Transverse colon (tissue), 4 donors: ENCODE measurements at places on chromosomes 13 and 19. TPM values are rescaled to one million over a fixed set of nuclear protein-coding genes. Genes with fewer than 3 reads are reported as not detected.

CYP4F2 gene
- 40.8 TPM for total RNA-seq

CERS1 gene
- not detected for total RNA-seq

VRK3 gene
- total RNA-seq: 67.7 TPM

DNA sequence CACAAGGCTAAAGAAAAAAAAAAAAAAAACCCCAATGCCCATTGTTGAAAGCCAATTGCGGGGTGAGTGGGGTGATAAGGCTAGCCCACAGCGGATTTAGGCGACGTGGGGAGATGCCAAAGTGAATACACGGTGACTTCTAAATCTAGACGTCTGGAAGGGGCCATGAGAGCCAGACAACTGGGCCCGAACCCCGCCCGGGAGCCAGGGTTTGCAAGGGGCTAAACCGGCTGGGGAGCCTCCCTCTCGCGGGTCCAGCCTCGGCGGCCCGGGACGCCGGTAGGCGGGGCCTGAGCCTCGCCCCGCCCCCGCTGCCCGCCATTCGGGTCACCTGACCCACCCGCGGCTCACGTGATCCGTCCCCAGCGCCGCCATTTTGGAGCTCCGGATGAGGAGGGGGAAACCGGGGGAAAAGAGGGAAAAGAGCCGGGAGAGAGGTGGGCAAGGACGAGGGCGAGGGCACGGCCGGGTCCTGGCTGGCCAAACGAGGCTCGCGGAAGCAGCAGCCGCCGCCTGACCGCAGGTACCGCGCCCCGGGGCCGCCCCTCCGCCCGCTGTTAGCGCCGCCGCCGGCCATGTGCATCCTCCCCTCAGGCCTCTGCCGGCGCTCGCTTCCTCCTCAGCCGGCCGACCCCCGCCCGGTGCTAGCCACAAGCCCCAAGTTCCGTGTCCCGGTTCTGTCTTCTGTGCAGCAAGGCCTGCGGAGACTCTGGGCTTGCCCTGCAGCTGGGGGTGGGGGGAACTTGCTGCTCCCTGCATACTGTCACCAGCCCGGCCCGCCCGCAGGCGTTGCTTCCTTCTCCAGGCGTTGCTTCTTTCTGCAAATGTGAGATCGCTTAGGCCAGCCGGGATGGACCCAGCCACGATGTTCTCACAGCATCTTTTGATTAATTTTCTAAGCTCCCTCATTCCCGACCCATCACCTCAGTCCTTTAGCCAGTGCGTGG lies at the start of gene ZNF507:
Gene ZNF507 (plus strand): TSS at position 350 of the 947 bp plus-strand sequence. CDS start 7,221 bp downstream, outside the sequence.
- peak; percentile 85 for DNase-seq

DNA sequence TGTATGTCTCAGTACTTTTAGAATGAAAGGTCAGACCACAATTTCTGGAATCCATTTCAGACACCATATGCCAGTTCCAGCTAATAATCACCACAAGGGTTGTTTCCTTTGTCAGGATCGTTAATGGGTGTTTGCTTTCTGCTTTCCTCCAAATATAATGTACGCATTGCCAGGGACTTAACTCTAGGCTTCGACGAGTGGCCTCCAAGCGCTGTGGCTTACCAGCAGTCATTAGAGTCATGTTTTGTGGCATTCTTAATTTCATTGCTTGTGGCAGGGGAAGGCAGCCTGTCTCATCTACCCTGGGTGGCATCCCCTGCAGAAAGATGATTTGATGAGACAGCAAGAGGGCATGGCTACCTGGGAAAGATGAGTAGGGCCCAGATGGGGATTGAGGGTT lies 22.5 kb downstream of the SAFB start:
- no peak for DNase-seq

APOC4 gene
- total RNA-seq: not detected

- DNase-seq: no peak
Measured at GRCh38 chr19:13206587-13206986, 56.4 kb downstream of the IER2 start.

- no peak for DNase-seq
Measured at GRCh38 chr19:3868770-3869456, at the start of gene ZFR2. TSS of gene ZFR2 (minus strand) at chr19:3869038. CDS start at chr19:3869017, 21 bp downstream.

CNFN gene
- total RNA-seq: not detected

CABP5 gene
- total RNA-seq: not detected

ZNF813 gene
- 3.8 TPM for total RNA-seq

DNA sequence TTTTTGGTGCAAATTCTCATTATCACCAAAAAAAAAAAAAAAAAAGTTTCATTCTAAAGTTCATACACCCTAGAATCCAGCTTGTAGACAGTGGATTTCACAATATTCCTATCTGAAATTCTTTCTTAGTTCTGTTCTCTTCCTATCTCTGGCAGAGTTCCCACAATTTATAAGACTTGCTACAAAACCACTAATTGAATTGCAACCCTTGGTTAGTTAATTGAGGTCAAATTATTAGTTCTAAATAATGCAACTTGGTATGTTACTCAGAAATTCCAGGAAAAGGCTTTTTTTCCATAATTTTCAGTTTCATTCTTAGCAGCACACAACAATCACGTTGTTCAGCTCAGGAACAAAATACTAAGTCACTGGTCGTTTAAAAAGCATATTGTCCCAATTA lies 58.5 kb downstream of the SPATA13 start:
- no peak for DNase-seq

DNA sequence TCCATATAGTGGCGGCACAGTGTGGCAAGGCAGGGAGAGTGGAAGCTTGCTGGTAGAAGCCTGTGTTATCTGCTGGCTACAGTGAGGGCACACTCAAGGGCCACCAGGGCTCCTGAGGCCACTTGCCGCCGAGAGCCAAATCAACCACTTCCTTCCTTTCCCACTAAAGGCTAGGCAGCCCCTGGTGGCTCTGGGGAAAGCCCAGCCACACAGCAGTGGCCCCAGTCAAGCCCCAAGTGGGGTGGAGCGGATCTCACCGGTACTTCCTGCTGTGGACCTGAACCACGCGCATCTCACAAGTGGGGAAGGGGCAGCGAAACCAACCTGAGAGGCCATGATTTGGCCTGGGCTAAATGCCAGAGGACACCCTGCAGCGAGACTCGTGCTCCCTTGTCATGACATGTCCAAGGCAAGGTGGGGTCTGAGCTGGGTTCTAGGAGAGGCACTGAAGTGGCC lies 21.9 kb upstream of the SLC35E1 start:
- DNase-seq: peak; percentile 49

DNA sequence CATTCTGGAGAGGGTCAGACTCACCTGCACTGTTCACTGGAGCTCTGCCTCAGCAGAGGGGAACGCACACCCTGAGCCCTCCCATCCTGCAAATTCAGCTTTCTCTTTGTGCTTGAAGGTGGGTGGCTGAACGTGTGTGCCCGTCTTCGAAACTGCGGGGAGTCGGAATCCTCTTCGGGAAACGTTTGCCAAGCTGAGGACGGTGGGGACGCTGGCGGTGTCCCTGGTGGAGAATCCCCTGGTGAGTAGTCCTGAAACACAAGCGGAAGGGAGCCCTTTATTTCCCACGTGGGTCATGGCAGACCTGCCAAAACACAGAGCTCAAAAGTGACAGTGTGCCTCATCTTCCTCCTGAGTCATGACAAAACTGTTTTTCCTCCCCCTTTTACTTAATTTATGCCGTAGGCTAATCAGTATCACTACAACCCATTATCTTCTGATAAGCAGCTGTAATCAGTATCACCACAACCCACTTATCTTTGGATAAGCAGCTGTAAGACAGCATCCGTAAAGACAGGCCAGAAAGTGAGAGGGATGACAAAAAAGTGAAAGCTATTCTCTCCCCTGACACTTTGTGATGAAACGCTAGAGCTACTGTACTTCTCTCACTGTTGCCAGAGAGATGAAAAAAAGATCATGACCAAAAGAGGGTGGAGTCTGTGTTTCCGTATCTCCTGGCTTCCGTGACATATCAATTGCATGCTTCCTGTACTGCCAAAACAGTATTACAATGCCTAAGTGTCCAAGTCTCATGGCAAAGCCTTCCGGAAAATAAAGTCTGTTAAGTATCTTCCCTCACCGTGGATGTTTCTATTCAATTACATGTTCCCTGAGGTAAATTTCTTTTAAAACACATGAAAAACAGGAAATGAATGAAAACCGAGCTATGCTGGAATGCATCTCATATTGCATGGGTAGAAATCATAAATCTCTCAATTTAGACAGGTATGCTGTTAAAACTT lies 155.5 kb downstream of the TBC1D4 start:
- no peak for DNase-seq

PRKCG gene
- total RNA-seq: not detected

DNA sequence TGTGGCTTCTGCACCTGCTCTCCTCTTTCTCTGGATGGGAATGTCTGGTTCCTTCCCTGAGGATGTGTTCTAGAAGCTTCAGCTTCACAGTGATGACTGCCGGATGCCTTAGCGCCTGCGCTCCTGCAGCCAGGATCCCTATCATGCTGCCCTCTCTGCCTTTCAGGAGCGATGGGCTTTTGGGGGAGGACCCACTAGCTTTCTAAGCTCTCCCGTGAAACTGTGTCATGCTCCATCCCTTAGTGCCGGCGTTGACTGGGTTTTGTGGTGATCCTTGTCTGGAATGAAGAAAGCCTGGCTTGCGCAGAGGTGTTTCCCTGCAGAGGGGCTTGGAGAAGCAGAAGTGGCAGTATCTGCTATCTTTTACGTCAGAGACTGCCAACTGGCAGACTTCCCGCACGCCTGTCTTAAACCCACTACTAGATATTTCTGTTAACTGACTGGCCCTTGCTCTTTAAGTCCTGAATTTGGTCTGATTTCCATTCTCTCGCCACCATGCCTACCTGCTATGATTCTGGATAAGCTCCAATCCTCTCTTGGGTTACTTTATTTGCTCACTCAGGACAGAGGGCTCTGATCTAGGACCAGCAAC lies 3.8 kb upstream of the KMT2B start:
- no peak for DNase-seq

IL12RB1 gene
- total RNA-seq: 0.55 TPM

ZNF132 gene
- total RNA-seq: 3.0 TPM
